HEK293T (cell line): ENCODE measurements at places on chromosomes 6 and 20.
A peak's percentile ranks its signal among the peaks of the same experiment; 100 is the strongest.

DNA sequence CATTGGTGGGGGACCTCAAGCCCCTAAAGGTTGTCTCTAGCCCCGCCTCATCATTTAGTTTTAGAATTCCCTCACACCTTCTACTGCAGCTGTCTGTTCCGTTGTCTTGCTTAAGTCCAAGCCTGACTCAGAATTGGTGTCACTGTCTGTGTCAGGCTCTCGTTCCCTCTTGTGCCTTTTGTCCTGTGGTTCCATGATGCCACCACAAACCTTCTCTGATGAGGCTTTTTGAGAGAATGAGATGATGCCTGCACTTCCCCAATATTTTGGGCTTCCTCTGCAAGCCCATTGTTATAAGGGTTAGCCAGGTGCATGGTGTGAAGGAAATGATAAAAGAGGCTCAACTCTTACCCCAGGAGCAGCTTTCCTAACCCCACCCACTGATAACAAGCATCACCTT, 8.1 kb upstream of the AKIRIN2 start:
- DNase-seq, result no peak

- no peak for DNase-seq
Observed at GRCh38 chr6:14912226-14912625, 333.6 kb upstream of the JARID2 start.

GRCh38 chr6:139373928-139374356, 506 bp downstream of the CITED2 start:
- DNase-seq, result no peak

DNA sequence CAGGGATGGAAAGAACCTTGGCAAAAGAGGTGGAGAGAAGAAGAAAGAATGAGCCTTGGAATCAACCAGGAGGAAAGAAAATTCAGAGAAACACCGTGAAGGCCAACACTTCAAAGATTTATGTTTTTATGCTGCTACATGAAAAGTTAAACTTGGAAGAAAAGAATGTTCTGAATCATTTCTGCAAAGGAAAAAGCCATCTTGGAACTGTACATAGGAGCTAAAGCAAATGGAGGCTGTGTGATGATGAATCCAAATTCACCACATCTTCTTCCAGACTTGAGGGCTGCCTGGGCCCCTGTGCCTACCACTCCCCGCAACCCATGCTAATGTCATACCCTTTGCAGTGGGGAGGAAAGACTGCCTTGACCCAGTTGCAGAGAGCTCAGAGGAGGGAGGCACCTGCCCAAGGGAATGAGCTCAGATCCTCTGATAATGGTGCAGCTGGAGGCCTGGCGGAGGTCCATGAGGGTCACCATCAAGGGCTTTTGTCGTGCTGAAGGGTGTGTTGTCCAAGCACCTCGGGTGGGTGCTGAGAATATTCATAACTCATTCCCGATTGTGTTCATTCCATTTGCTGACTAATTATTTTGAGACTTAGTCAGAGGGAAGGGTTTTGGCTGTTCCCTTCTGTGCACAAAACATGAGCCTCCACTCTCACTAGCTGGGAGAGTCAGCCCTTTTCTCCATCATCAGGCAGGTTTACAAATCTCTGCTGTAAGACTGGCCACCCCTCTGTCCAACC, 245.8 kb upstream of the JAG1 start:
- DNase-seq, result no peak

- DNase-seq, result no peak
Observed at GRCh38 chr6:81938014-81938856, 185.8 kb upstream of the TENT5A start.

- no peak for DNase-seq
Observed at GRCh38 chr6:85360794-85361642, 88.9 kb upstream of the NT5E start.

DNA sequence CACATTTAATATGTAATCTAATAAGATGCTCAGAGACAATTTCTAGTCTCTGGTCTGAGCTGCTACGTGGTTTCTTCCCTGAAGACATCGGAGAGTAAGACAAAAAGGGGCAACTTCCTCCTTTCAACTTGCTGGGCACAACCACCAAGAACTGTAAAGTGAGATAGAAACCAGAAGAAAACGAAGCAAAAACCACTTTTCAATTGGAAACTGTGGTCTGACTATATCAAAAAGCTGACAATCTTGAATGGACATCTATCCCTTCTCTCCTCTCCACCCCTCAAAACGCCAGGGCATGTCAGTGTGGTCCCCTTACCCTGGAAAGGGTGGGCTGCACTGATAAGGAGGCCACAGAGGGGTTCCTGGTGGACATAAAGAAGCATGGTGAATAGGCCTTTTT, 269.1 kb downstream of the CD83 start:
- no peak for DNase-seq

- DNase-seq, result no peak
Observed at GRCh38 chr6:16056263-16056870, 72.5 kb upstream of the MYLIP start.

DNA sequence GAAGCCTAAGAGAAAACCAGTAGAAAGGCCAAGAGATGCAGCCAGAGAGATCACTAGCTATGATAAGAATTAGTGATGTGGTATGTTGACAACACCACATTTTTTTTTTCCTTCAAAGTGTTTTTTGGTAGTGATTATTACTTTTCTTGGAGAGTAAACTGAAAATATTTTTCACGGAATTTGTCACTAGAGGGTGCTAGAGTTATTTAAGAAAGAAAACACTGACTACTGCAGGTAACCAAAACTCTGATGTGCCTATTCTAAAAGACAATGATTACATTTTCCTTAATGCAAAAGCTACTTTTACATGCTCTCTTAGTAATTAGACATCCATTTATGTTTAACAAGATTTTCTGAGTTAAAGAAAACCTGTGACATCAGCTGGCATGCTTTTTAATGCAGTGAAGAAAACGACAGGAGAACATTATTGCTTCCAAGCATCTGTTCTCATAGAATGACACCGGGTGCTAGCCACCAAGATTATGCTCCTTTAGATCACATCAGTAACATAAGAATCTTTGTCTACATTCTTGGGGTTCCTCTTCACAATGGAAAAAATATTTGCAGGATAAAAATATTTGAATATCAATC, 28.8 kb downstream of the RWDD2A start:
- DNase-seq, result peak; percentile 9

GRCh38 chr6:35850208-35850607, 45.1 kb downstream of the LHFPL5 start:
- no peak for DNase-seq

GRCh38 chr20:37956107-37956585, 53.2 kb downstream of the VSTM2L start:
- DNase-seq, result no peak

DNA sequence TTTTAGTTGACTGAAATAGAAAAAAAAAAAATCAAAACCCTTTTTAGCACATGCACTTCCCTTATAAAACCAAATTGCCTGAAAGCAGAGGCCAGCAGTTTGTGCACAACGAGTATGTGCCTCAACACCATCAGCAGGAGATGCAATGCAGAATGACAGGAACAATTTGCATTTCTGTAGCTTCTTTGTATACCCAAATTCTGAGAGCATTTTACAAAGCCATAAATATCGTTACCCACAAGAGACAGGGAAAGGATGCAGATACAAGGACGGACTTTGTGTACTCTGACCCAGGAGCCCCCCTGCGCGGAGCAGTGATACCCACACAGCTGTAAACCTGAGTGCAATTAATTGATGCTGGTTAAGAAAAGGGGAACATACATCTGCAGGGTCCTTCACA, 285.6 kb downstream of the PRKN start:
- DNase-seq, result no peak

GRCh38 chr20:17612287-17612991, 42.6 kb downstream of the DSTN start:
- DNase-seq, result no peak

DNA sequence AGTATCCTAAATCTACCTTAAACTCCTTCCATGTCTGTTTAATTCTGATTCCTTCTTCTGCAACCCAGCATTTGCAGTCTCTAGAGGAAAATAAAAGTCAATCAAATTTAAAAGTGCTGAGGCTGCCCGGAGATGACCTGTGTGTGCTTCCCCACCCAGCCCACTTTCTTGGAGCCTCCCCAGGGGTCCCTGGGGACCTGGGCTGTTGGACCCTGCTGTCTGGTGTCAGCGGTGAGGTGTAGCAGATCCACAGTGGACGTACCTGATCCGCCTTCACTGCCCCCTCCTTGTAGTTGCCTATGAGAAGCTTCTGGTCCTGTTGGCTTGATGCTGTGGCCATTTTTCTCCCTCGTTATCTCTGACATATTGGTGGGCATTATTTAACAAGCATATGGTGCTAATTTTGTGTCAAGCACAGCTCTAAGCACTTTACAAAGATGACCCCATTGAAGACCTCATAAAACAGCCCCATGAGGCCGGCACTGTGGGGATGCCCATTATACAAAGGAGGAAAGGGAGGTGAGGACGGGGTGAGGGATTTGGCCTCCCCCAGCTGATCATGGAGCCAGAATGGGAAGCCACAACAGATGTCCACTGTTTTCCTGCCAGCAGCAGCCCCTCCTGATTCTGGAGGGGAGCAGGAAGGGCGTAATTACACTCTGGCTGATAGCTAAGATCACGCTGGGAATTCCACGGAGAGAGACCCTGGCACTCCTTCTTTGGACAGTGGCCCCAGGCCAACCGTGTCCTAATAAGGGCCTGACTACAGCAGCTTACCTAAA, 628.2 kb downstream of the CDH26 start:
- DNase-seq, result no peak

GRCh38 chr6:117498159-117498558, 15.7 kb downstream of the DCBLD1 start:
- DNase-seq, result no peak

DNA sequence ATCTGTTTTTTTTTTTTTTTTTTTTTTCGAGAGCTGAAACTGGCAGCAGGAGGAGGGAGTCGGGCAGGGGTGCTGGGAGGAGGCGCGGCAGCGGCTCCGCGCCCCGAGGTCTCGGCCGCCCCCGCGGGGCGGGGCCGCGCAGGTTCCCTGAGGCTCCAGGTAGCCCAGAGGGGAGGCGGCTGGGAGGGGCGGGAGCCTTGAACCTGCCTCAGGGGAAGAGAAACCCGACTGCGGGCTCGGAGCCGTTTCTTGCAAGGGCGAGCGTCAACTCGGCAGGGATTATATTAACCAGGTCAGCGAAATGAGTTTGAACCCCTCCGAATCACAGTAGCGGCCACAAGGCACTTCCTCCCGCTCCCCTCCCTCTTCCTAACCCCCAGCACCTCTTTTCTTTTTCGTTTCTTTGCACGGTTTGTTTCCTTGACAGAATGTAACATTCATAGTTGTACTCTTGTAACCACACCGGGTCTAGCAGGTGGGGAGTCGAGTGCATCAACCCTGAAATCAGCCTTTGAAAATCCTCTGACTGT, 2.0 kb downstream of the MYB start:
- DNase-seq, result peak; percentile 18

GRCh38 chr6:162177746-162178145, 549.8 kb downstream of the PRKN start:
- DNase-seq, result peak; percentile 14

DNA sequence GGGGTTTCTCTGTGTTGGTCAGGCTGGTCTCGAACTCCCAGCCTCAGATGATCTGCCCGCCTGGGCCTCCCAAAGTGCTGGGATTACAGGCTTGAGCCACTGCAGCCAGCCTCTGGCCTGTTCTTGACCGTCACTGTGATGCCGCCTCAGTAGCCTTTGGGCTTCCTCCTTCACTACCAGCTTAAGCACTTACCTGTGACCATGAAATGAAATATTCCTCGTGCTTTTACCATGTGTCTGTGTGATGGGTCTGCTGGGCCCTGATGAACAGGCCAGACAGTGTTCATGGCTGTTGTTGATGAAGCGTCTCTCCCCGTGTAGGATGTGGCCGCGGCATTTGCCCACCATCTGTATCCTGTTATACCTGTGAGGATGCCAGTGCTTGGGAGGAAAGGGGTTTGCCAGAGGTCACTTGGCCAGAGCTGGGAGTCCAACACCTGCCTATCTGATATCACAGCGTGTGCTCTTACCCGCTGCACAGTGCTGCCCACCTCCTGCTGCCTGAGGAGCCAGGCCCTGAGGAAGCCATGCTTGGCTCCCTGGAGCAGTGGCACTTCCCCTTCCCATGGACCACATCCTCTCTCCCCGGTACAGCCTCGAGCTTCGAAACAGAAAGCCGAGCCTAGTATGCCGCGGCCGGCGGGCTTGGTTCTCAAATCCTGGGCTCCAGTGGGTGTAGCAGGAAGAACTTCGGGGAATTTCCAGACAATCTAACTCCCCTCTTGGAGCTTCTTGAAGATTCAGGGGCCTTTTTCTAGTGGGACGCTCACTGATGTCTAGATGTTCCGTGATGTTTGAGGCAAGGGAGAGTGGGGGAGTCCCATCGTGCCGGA, 167.9 kb downstream of the ZDHHC14 start:
- DNase-seq, result no peak

DNA sequence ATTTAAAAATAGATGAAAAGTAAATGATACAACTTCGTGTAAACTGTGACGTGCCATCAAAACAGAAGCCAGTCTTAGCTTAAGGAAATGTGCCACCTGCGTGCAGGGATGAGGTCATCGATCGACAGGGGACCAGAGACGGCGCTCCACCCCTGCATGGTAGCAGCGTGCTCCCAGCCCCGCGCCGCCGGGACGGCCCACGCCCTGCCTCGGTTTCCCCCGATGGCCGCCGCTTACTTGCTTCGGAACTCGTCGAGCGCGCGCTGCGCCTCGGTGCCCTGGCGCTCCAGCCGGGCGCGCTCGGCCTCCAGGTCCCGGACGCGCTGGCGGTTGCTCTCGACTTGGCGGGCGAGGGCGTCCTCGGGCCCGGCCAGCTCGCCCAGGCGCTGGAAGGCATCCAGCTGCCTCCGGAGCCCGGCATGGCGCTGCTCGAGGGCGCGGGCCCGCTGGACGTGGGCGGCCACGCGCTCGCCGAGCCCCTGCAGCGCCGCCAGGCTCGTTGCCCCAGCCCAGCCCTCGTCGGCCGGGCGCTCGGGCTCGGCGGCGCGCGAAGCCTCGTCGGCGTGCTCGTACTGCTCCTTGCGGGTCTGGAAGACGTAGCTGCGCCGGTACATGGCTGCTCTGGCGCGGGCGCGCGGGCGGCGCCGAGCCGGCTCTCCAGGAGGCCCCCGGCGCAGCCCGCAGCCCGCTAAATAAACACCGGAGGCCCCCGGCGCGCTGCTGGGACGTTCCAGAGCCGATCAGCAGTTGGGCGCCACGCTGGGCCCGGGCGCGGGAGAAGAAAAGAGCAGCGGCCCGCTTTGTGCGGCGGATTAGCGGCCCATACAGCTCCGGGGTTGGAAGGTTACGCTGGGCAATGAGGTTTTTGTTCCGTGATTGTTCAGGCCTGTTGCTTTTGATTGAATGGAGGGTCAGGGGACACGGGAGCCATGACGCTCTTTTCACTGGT, at the start of gene BFSP1:
Gene BFSP1, minus strand, starts transcription at position 664 of the 949 bp plus-strand sequence. Its CDS starts 50 bp downstream, at position 614.
- DNase-seq, result peak; percentile 67

DNA sequence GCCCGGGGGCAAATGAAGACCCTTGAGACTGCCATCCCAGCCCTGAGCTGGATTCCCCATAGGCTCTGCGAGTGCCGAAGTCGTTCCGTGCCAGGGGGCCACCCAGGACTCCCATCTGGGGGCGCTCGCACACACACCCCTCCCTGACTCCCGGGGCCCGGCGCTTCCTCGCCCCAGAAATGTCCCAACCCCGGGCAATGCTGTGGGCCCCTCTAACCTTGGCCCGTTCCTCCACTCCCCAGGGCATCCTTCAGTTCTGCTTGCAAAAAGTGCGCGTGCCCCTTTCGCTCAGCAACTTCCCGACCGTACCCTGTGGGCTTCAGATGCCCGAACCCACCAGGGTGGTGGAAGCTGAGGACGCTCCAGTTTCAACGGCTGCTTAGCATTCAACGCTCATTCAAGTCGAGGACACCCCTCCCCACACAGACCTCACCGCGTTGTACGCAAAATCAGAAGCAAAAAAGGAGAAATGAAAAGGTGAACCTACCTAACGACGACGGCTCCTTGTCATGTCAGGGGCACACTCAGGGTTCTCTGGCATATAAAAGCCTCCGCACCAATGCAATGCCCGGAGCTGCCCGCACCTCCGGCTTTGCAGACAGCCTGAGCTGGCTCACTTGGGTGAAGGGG, 25.3 kb downstream of the RIPOR2 start:
- no peak for DNase-seq

GRCh38 chr20:33840759-33841435, 29.7 kb downstream of the CHMP4B start:
- DNase-seq, result no peak
